Caudate nucleus (tissue), 63 donors: ENCODE measurements at places on chromosomes 12 and 14.

DNA sequence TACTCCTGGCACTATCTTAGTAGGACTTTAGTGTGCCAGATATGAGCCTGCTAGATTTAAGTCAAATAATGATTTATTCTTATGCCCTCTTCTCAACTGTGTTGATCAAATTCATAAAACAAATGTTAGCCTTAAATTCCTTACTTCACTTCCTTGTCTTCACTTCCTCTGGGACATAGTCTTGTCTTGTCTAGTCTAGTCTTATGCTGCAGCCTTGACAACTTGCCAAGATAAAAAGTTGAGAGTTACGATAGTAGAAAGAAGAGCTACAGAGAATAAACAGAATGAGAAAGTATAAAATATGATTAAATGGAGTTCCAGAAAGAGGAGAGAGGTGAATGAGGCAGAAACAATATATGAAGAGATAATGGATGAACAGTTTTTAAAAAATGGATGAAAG is 378.1 kb downstream of the DAD1 start:
- no peak for DNase-seq

- no peak for DNase-seq
Observed at GRCh38 chr14:55448141-55448614, 7.8 kb upstream of the TBPL2 start.

GRCh38 chr12:50239355-50239891 is 43.9 kb downstream of the LIMA1 start:
- DNase-seq = no peak

DNA sequence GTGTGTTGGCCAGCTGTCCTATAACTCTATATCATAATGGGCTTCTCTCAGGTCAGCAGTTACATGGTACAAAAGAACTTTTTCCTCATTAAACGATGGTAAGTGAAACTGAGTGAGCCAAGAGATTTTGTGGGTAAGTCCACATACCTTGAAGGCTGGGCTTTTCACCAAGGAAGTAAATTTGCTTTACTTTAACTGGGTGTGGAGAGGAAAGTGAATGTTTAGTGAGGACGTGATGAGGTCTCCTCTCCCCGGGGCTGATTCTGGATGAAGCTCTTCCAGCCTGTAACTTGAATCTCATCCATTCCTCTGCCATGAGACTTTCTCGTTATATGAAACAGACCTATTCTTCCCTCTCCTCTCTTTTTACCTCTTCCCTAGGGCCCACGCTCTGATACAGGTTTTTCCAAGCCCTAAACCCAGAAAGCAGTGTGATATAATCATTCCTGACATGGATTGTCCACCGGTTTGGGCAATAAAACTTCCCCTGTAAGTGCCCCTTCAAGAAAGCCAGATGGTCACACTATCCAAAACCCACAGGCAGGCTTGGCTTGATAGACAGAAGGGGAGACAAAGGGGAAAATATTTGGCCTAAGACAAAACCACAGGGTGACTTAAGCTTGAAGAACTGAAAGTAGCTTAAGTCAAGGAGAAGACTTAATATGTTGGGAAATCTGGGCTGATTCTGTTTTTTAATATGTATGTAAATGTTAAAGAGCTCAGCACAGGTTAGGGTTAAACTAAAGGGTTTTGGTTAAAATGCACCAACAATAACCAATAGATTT is 50.3 kb downstream of the CIT start:
- DNase-seq = no peak

DNA sequence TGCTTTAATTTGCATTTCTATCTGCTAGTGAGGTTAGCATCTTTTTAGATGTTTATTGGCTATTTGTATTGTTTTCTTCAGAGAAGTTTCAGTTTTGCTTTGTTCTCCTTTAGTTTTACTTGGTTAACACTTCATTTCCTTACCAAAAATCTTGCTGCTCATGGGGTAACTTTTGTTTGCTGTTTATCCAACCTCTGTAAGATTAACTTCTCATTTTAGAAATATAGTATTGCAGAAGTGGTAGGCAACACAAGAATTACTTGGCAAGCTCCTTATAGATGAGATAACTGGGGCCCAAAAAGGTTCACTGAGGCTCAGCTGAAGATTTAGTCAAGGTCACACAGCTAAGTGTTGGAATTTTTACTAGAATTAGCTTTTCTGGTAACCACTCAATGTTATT is 40.5 kb downstream of the ALKBH1 start:
- DNase-seq = no peak

GRCh38 chr12:15846887-15847286 is 35.3 kb upstream of the STRAP start:
- no peak for DNase-seq

GRCh38 chr12:110693731-110694130 is 4.8 kb upstream of the HVCN1 start:
- DNase-seq = no peak

GRCh38 chr12:105967038-105967776 is 171.5 kb downstream of the NUAK1 start:
- DNase-seq = no peak

DNA sequence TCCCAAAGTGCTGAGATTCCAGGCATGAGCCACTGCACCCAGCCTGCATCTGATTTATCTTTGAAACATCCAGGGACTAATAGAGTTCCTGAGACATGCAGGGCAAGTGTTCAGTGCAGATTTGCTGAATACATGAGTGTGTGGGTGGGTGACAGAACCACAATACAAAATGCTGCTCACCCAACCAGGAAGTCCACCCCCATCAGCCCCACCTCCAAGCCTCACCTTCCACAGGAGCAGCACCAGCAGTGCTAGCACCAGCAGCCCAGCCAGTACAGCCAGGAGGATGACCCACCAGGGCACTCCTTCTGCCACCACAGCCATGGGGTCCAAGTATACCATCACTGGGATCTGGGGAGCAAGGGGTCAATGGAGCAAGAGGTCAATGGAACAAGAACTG is 20.0 kb downstream of the ITGA7 start:
- no peak for DNase-seq

DNA sequence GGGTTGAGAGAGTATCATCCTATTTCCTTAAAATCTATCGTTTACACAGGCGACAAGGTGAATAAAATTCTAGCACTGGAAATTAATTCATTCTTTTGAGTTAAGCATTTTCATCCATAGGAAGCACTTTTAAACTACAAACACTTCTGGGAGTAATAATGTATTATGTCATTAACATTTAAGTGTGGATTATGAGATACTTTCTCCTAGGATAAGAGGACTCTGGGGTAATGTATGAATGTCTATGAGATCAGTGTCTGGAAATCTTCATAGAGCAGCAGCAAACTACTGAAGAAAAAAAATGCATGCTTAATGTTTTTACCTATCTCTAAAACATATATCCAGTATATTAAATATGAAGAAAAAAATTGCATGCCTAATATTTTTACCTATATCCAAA is 86.9 kb downstream of the EPS8 start:
- DNase-seq = no peak

GRCh38 chr12:100826323-100826722 is 31.7 kb downstream of the ANO4 start:
- no peak for DNase-seq

- DNase-seq = no peak
Observed at GRCh38 chr14:75433631-75434071, 5.8 kb downstream of the JDP2 start.

DNA sequence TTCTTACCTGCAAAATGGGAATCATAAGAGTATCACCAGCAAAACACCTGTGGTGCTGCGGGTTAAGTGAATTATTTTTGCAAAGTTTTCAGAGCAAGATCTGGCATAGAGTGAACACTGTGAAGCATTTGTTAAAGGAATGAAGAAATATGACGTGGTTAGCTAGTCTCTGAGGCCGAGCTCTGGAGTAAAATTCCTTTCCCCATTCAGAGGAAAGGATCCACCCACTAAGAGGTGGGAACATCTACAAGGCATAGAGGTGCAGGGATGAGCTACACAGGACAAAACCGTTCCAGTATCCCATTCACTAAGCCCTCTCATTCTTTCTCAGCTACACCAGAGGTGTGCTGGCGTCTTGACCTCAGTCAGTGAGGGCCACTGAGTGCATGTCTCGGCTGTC is 48.5 kb downstream of the JAG2 start:
- DNase-seq = no peak

- no peak for DNase-seq
Observed at GRCh38 chr14:78399316-78399889, 229.2 kb downstream of the NRXN3 start.

DNA sequence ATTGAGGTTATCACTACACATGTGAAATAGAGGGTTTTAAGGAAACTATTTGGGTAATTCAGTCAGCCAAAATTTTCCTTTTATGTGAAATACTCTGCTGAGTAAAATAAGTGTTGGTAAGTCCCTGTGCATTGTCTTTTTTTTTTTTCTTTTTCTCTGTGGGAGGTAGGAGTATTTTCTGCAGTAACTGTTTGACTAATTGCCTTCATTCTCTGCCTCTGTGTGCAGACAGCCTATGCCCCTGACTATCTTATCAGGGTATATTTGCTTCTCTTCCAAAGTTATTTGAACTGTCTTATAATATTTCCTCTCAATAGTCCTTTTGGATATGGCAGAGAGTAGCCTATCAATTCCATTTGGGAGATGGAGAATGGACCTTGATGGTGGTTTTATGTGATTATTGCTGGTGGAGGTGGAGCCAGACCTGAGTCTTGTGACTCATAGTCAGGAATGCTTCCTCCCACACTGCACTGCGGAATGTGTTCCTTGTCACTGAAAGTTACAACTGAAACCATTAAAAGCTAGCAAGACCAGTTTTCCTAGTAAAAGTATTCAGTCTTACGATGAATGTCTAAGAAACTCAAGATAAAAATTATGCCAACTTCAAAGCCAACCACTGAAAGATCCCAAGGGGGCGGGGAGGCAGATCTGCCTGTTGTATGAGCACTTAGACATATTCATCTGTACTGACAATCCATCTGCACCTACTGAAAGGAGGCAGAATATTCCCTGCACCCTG is 40.9 kb upstream of the STXBP6 start:
- DNase-seq = no peak

- DNase-seq = no peak
Observed at GRCh38 chr14:69586404-69586803, 11.7 kb upstream of the CCDC177 start.

- no peak for DNase-seq
Observed at GRCh38 chr12:116245189-116245588, 32.3 kb downstream of the MED13L start.

GRCh38 chr12:67558775-67559174 is 89.8 kb upstream of the DYRK2 start:
- DNase-seq = no peak

- no peak for DNase-seq
Observed at GRCh38 chr14:24071144-24071697, at the start of gene CPNE6. TSS of gene CPNE6 (plus strand) at chr14:24071562. CDS start at chr14:24072937, 1,375 bp downstream.

DNA sequence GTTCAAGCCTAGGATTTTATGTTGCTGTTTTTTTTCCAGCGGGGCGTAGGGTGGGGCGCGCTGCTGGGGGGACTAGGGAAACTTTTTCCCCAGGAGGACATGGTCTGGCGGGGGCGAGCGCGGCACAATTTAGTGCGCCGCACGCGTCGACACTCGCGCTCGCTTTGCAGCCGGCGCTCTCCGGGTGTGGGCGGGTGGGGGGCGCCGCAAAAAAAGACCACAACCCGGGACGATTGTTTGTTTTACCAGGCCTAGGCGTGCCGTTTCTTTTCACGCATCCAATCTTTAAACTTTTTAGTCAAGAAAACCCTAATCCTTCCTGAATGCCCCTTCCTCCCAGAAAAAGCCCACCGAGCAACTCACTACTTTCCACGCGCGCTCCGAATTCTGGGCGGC is 865 bp upstream of the ZFP36L1 start:
- DNase-seq = no peak

DNA sequence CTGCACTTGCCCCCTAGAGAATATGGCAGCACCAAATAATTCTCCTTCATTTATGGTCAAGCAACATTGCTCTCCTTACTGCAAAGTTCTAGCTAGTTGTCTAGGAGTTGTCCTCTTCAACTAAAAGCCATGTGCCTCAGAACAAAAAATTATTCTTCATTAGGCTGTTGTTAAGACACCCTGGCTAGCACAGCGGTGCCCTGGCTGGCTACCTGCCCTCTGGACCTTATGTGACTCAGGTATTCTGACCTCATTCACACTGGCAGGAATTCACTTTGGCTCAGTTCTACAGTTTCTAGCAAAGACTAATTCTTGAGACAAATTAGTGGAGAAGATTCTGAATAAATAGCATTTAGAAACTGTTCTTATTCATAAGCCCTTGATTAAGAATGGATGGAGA is 224.4 kb upstream of the KRR1 start:
- no peak for DNase-seq
